ENCODE measurements at places on chromosomes 6 and 20.

- DNase-seq = no peak
These were observed 7.2 kb downstream of the MMS22L start for GRCh38 chr6:97275804-97276203.

GRCh38 chr6:9896806-9897205 lies 518.1 kb downstream of the TFAP2A start:
- no peak for DNase-seq

DNA sequence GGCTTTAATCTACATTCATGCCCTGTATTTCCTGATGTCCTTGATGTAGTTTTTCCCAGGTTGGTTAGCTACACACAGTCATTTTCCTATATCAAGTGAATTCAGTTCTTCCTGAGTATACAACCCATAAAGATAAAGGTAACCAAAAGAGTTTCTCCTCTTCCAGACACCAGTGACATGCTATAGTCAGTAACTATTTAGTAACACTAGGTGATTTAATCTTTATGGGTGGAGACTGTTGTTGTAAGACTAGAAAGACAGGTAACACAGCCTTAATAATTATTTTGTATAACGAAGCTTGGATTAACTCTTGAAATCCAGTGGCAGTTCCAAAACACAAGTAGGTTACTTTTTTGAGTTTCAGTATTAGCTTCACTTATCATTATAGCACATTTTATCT lies 17.6 kb downstream of the MCUR1 start:
- DNase-seq = no peak

DNA sequence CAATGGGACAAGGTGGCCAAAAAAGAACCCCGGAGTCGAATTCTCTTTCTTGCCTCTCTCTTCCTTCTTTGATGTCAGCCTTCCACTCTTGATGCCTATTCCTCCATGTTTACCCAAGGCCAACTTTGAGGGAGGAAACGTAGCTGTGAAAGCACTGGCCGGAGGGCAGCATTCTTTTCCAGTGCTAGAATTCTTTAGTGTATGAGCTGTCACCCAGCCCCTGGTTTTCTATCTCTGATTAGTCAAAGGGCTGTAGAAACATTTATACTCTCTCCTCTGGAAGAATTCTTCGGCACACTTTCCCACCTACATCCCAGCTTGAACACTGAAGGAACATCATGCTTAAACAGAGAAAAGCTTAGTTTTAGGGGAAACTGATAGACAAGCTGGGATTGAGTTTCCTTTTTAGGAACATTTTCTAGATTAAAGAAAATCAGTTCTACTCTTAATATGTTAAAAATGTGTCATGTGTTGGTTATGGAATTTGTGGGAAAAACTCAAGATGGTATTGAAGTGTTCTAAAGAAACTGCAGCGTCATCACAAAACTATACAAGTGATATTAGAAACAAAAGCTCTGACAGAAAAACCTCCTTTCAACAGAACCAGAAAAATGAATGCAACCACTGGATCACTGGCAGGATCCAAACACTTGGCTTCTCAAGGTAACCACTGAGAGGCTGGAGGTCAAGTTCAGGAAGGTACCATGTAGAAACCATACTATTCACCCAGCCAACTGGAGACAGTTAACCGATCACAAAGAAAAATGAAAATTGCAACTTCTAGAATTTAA lies 20.7 kb upstream of the UTRN start:
- DNase-seq = no peak

GRCh38 chr6:13295576-13295975 lies 32.8 kb downstream of the TBC1D7 start:
- no peak for DNase-seq

GRCh38 chr6:130625825-130626527 lies 201.2 kb upstream of the SMLR1 start:
- no peak for DNase-seq

GRCh38 chr20:3658716-3659491 lies 4.3 kb downstream of the GFRA4 start:
- no peak for DNase-seq

- DNase-seq = no peak
These were observed 56.2 kb upstream of the NHSL1 start for GRCh38 chr6:138555421-138555988.

GRCh38 chr6:88815491-88815890 lies 147.9 kb downstream of the RNGTT start:
- DNase-seq = no peak

- DNase-seq = no peak
These were observed 85.0 kb downstream of the DOK5 start for GRCh38 chr20:54560357-54560756.

DNA sequence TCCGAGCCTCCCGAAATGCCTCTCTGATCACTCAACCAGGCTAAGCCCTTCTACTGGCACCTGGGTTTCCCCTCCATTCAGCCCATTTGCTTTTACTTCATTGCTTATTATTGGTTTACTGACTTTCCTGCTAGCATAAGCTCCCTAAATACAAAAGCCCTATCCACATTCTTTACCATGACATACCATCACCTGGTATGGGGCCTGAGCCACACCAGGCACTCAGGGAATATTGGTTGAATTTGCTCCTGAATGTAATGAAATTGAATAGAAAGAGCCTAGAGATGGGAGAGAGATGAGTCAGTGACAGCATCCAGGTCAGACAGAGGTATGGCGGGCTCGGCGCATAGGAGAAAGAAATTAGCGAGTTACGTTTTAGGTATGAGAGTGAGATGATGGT lies 120.0 kb downstream of the CD164 start:
- no peak for DNase-seq

DNA sequence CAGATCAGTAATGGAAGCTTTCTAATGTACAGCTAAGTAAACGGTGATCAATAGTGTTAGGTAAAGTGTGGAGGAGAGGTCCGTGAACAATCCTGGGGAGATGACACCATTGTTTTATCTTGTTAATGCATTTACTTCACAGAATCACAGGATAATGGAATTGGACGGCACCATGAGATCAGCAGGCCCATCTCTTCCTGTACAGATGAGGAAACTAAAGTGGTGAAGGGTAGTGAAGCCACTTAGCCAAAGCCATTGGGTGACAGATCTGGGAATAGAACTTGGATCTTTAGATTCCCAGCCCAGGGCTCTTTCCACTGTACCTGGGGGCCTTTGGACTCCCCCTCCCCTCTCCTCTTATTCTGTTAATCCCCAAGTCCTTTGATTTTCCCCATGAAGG lies 26.2 kb upstream of the IER3 start:
- DNase-seq = no peak

GRCh38 chr6:165594584-165595333 lies 68.3 kb downstream of the PDE10A start:
- DNase-seq = no peak

- no peak for DNase-seq
These were observed 74.8 kb upstream of the INSM1 start for GRCh38 chr20:20293141-20293540.

- DNase-seq = no peak
These were observed 184.5 kb upstream of the PDE10A start for GRCh38 chr6:165847407-165848085.

DNA sequence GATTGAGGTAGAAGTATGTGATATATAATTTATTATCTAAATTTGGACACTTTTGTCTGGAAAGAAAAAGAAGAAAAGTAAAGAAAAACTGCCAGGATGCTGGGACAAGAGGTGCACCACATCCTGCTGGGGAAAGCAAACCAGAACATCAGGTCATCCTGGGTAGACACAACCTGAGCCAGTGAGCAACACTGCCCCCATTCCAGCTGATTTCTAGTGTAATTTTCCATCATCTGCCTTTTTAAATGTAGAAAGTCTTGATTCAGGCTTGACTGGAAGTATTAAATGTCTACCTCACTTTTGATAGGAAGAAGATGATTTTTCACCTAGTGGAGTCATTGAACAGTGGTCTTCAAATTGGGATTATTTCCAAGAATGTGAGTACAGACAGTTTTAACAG lies 1164.5 kb upstream of the CITED2 start:
- DNase-seq = no peak

- no peak for DNase-seq
These were observed 13.5 kb downstream of the PFDN4 start for GRCh38 chr20:54221353-54221752.

DNA sequence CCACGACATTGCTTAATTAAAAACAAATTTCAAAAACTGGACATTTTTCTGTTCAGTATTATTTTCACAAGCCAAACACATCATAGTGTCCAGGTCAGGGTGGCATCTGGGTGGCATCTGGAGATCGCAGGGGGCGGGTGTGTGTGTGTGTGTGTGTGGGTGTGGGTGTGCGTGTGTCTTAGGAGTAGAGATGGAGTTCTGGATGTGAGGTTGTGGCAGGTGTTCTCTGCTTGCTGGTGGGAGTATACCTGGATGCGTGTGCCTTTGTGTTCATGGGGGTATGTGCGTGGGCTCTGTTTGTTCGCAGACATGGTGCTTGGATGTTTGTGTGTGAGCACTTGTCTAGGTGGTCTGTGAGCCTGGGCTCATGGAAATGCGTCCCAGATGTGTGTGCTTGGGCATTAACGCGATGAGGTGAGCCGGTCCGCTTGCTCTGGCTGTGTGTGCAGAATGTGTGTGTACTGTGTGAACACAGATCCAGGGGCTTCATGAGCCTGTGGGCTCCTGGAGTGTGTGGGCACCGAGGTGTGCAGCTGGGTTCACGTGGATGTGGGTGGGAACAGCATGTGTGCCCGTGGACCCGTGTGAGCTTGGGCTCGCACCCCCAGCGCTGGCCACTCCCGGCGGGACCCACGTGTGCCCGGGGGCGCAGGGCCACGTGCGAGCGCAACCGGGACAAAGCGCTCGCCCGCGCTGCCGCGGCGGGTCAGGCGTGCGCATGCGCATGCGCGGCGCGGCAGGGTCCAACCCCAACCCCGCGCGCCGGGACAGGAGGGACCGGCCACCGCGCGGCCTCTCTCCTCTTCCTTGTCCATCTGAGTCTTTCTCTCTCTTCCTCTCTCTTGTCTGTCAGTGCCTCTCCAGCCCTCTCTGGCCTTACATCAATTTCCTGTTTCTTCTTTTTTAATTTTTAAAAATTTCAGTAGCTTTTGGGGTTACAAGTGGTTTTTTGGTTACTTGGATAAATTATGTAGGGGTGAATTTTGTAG lies 60.4 kb downstream of the SRC start:
- no peak for DNase-seq

DNA sequence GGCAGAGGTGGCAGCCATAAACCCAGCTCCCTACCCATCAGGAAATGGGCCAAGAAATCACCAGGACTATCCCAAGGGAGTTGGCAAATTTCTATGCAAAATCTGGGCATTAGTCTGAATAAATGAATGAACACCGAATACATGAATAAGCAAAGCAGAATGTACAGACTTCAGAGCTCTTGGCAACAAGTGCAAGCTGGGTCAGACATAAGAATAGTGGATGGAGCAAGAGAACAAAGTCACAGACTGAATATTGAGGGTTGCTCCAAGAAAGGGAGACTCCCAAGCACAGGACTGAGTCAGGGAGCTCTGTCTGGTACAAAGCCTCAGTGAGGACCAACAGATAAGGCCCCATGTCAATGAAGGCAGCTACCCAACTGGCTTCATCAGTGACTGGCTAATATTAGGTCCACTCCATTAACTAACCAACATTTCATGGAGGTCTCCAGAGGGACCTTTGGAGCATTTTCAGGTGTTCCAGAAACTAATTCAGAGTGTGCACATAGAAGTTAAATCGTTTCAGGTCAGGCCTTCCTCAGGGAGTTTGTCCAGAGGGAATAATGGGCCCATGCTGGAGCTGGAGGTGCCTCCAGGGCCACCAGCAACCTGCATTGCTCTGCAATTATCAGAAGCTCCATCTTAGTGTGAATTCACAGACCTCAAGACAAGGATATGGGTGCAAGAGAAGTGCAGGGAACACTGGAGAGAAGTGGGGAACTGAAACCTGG lies 191.5 kb upstream of the RALGAPA2 start:
- no peak for DNase-seq

DNA sequence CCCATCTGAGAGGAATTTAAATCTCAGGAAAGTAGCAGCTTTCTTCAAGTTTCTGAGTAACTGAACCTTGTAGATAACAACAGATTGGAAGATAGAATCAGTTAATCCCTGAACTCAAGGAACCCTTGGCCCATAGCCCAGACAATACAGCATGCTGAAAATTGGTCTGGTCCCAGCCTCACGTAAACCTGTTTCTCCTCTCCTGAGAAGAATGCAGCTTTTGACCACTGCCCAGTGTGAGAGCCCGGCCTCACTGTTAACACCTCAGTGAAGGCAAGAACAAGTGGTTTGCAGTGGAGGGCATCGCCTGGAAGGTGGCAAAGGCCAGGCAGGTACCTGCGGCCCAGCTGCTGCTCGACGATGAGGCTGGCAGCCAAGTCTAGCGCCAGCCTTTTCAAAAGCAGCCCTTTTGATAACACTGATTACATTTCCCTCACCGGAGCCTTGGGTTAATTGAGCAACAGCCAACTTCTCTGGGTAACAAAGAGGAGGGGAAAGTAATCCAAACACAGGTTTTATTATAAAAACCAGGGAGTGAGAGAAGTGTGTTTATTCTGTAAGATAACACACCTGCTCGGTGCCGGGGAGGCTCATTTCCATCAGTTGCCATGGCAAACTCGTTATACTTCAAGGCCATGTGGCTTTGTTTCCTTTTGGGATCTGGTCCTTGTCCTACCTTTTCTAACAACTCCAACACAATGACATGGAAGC lies 54.0 kb downstream of the TRAF3IP2 start:
- no peak for DNase-seq

GRCh38 chr6:73688351-73688750 lies 7.7 kb upstream of the CD109 start:
- no peak for DNase-seq

DNA sequence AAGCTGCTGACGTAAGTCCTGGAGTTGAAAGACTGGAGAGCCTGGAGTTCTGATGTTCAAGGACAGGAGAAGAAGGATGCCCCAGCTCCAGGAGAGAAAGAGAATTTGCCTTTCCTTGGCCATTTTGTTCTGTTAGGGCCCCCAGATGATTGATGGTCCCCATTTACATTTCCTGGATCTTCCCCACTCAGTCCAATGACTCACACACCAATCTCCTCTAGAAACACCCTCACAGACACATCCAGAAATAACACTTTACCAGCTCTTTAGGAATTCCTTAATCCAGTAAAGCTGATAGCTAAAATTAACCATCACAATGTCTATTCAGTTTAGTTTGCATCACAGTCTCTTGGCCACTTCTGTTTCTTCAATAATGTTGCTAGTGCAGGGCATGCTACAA lies 260.2 kb upstream of the IRAK1BP1 start:
- DNase-seq = no peak

GRCh38 chr6:104699593-104700329 lies 160.0 kb downstream of the HACE1 start:
- DNase-seq = no peak

DNA sequence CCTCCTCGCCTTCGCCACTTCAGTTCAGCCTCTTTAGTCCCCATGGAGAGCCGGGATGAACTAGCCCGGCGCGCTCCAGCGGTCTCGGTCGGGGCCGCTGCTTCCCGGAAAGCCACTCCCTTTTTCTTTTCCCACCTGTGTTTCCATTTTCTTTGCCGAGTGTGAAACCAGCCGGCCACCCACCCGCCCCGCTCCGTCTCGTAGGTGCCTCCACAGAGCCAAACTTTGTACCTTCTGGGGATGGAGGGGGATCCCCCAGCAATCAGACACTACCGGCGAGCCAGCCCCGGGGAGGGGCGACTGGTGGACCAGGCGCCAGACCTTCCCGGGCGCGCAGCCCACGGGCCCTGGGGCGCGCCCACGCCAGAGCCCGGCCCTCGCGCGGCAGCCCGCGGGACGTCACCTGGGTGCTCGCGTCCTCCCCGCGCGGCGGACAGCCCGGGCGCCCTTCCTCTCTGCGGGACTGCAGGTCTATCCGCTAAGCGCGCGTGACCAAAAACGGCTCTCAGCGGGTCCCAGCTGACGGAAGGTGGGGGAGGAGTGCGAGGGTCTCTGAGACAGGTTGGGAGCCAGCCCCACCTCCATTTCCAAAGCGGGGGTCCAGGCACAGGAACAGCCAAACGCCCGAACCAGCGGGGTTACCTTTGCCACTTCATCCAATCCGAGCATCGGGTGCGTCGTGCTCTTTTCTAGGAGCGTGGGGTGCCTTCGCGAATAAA lies at the start of gene MCHR2:
Gene MCHR2, minus strand, starts transcription at position 691 of the 719 bp plus-strand sequence. CDS start 38,076 bp downstream, outside the sequence.
- DNase-seq = no peak

Data from GOT3 (cell line).